NCI-H1694 (cell line): ENCODE measurements at places on chromosomes 5 and 9.

- DNase-seq: no peak
Measured at GRCh38 chr5:23627976-23628375, 120.6 kb downstream of the PRDM9 start.

DNA sequence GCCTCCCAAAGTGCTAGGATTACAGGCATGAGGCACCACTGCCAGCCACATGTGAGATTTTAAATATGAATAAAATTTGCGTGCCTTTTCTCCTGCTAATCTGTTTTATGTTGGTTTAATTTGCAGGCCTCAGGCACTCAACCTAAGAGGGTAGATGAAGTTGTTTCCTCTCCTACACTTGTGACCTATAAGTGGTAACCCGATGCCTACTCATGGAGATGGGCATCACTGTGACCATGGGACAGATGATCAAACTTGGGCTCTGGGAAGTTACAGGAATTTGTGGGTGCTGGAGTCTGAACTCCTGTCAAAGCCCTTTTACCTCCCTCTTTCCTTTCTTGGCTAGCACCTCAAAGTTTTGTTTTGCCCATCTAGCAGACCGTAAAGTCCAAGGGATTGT is 1.1 kb downstream of the SLC28A3 start:
- DNase-seq: no peak

DNA sequence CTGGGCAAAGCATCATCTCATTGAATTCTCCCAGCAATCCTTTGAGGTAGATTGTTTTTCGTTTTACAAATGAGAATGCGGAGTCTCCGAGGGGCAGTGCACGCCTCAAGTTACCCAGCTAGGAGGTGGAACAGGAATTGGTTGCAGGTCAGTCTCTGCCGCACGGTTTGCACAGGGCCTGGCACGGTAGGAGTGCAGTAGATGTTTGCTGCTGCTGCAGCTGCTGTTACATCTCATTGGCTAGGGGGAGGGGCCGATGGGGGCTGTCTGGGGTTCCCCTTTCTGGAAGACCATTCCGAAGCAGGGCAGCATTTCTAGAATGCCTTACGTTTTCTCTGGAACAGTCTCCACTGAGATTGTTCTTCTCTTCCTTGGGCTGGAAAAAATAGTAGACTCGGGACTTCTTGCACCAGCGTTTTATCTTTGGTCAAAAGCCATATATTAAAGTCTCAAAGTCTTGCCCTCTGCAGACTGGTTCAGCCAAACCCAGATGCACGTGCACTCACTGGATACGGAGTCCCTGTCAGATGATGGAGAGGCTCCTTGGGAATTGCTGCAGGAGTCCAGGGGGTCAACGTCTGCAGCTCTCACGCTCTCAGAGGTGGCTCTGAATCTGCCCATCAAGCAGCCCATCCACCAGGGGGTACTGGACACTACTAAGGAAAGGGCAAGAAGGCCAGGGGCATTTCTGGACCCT is 1.2 kb downstream of the USP20 start:
- no peak for DNase-seq

- DNase-seq: no peak
Measured at GRCh38 chr5:20359377-20359776, 371.4 kb upstream of the CDH18 start.

GRCh38 chr9:20408513-20408912 is 213.8 kb downstream of the MLLT3 start:
- no peak for DNase-seq

GRCh38 chr9:117704597-117704996 is 394 bp downstream of the TLR4 start:
- DNase-seq: no peak

DNA sequence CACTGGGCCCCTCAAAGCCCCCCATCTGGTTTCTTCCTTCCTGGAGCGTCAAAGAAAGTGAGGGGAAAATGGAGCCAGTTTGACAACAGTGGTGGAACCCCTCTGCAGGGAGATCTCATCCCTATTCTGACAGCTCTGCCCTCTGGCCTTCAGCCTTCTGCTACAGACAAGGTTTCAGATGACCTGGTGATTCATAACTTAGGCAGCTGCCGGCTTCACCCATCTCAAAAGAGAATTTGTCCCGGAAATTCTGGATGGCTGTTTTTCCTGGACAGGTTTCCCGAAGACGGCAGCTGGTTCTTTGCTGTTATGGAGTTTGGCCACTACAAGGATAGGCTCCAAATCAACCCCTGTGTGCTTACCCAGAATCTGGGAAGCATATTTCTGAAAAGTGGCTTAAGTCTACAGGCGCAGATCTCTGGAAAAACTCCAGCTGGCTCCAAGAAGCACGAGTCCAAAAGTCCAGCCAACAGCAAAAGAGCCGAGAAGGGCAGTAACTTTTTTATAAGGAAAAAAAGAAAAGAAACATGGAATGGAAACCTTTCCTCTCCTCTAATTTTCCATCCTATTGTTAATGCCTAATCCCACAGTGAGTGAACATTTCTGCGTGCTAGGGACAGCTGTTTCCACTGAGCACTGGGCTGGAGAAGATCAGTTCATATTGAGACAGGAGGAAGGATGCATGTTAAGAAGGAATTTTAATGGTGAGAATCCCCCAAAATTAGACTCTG is 54.5 kb downstream of the ZNF366 start:
- DNase-seq: no peak

DNA sequence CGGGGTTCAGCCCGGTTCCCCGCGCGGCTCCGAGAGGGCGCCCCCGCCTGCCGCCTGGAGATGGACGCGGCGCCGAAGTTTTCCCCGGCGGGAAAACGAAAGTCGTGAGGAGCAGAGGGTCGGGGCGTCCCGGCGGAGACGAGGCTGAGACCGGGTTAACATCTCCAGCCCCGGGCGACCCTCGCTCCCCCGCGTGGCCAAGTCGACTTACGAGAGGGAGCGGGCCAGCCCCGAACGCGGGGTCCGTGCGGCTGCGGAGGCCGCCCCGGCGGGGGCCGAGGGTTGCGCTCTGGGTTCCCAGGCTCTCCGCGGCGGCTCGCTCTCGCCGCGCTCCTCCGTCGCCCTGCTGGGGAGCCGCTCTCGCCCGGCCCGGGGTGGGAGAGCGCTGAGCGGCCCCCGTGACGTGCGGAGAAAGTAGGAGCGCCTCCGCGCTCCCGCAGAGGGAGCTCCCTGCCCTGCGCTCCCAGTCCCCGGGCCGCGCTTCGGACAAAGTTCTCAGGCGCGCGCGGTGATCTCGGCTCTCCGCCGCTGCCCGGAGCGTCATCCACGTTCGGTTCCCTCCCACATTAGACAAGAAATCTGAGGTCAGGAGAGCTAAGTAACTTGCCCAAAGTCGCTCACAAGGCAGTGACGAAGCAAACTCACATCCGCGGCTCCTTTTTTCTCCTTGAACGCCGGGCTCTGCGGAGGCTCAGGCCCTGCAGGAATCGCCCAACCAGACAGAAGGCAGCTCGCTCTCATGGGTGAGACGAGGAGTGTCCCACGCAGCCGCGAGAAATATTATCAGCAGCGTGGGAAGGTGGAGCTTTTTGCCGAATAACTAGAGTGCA is 1.2 kb upstream of the GCNT4 start:
- DNase-seq: no peak

GRCh38 chr5:150862070-150862469 is 15.7 kb downstream of the IRGM start:
- DNase-seq: no peak

- DNase-seq: no peak
Measured at GRCh38 chr5:33774341-33774740, 117.4 kb downstream of the ADAMTS12 start.

GRCh38 chr5:149616727-149617285 is 35.5 kb downstream of the ARHGEF37 start:
- DNase-seq: no peak

- no peak for DNase-seq
Measured at GRCh38 chr9:3992924-3993323, 306.9 kb downstream of the GLIS3 start.

DNA sequence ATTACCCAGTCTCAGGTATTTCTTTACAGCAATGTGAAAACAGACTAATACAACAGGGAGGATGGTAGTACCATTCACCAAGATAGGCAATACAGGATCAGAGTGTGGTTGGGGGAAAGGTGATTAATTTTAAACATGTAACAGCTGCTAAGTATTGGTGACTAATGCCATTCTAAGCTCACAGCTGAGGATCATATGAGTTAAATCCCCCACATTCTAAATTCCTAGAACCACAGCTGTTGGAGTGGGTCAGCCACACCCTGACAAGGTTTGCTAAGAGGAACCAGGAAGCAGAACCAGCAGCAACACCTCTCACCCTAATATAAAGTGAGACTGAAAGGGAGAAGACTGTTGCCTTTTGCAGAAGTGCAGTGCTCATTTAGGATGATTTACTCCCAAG is 24.8 kb downstream of the HSPB3 start:
- DNase-seq: no peak

DNA sequence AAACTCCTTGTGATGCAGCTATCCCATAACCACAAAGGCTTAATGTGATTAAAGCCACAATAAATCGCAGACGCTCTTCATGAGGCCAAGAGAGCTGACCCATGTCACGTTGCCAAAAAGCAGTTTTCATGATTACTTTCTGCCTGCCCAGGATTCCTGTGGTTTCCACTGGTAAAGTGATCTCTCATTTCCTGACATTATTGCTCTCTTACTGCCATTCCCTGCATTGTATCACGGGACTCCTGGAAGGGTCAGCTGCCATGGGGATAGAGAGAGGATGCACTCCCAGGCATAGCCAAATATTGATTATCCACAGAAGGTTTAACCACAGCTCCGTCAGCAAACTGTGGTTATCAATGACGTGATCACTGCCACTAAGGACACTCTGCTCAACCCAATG is 103.8 kb upstream of the SLC1A3 start:
- no peak for DNase-seq

GRCh38 chr5:122842016-122842580 is 3.3 kb upstream of the SNX24 start:
- DNase-seq: no peak

- no peak for DNase-seq
Measured at GRCh38 chr9:121836366-121836885, 185.0 kb downstream of the DAB2IP start.

DNA sequence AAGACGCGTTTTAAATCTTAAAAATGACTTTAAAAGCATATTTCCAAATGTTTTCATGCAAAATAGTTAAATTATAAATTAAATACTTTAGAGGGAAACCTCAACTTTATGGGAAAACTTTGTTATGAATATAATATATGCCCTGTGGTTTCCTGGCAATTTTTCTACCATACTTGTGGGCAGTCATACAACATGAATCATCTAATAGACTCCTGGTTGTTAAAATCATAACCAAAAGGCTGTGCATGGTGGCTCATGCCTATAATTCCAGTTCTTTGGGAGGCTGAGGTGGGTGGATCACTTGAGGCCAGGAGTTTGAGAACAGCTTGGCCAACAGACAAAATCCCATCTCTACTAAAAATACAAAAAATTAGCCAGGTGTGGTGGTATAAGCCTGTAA is 18.2 kb downstream of the ATP10B start:
- no peak for DNase-seq

- DNase-seq: no peak
Measured at GRCh38 chr9:104233366-104233765, 139.3 kb downstream of the SMC2 start.

DNA sequence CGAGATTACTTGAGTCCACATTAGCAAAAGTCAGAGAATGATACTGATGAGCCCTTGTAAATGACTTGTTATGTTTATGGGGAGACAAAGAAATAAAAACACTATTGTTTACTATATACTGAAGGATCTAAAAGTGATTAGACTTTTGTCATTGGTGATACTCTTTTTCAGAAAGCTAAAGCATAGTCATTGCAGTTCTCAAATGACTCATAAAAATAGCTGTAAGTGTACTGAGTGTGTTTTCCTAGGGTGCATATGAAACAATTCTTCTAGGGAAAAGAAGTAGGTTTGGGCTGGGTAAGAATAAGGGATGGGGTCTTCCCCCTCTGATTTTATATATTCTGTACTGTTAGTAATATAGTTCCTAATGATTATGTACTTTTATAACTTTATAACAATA is 32.6 kb downstream of the WDR36 start:
- no peak for DNase-seq

DNA sequence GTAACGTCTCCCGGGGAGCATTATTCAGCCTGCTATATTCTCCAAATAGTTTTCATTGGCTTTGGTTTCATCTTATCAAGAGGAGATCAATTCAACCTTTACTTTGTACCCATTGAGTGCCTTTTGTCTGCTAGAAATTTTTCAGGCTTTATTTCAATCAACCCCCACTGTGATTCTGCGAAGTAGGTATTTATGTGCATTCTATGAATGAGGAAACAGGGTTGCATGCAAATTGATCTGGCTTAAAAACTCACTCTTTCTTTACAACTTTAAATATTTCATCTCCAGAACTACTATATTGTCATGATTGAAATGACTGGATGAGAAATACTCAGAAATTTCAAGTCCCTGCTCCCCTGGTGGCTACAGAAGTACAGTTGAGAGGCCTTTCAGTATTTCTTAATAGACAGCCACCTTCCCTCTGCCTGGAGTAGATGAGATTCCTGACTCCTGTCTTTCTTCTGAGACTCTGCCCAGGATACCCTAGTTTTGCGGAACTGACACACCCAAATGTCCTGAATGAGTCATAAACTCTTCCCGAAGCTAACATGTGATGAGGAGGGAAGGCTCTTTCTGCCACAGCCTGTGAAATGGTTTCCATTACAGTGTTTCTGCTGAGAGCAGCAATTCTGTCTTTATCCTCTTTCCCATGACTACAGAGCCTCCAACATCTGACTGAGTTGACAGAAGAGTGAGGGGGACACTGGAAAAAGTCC is 52.6 kb upstream of the TNC start:
- no peak for DNase-seq

GRCh38 chr5:61860978-61861377 is 445.0 kb upstream of the KIF2A start:
- no peak for DNase-seq

- no peak for DNase-seq
Measured at GRCh38 chr9:21153336-21154017, 11.8 kb upstream of the IFNW1 start.

DNA sequence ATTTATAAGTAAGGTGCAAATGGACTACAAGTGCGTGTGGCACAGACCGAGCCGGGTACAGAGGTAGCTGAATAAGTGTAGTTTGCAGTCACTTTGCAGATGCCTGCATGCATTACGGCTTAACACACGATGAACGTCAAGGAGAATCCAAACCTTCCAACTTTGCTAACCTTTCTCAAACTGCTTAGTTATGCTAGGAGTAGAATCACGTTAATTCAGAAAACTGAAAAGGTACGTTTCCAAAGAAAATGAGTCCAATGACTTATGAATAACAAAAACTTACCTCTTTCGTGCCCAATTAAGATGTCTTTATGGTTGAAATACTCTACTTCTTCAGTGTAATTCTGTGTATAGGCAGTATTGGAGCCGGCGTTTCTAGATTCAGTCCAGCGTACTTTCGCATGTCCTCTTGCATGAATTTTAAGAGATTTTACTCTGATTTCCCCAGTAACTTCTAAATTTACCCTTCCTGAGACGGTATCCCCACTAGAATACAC is 539 bp downstream of the ARRDC3 start:
- DNase-seq: peak; percentile 41

DNA sequence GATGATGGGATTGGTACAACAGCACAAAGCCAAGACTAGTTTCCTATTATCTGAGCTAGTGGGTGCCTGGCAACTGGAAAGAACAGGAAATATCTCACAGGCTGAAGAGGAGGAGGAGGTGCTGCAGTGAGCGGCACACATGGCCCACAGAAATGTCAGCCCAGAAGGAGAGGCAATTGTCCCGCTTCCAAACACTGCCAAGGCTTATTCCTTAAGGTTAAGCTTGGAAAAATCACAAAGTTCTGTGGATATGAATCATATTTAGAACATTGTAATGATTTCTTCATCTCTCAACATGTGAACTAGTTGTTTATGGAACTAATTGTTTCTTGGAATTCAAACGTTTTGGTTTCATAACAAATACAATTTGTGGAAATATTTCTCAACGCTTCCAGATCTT is 1019.5 kb upstream of the SEMA6A start:
- DNase-seq: no peak

- no peak for DNase-seq
Measured at GRCh38 chr9:133666845-133667244, 30.7 kb downstream of the DBH start.
